ENCODE measurements at places on chromosomes 3 and 15.

DNA sequence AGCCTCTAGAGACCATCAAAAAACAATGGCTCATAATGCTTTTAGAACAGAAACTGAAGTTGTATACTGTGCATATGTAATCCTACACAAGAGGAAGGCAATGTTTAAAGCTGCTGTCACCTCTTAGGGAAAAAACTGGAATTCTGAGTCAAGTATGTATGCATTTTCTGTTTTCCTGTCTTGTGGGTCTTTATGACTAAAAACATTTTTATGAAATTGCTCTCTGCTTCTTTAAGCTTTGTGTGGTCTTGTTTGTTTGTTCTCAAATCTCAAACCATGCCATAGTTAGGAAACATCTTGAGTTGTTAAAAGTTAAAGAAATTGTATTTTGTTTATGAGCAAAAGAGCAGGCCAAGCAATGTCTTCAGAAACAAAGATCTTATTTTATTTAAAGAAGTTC is 80.9 kb upstream of the SOX2 start:
- no peak for DNase-seq

- no peak for DNase-seq
These were observed 511.4 kb upstream of the ZNF385D start for GRCh38 chr3:22262386-22262785.

GRCh38 chr3:192888190-192888589 is 29.5 kb downstream of the MB21D2 start:
- DNase-seq = no peak

- DNase-seq = no peak
These were observed 200.6 kb upstream of the ATP11B start for GRCh38 chr3:182592747-182593146.

- DNase-seq = no peak
These were observed 10.8 kb downstream of the CMTM8 start for GRCh38 chr3:32249184-32249782.

GRCh38 chr3:39211332-39212130 is 19.1 kb upstream of the XIRP1 start:
- DNase-seq = no peak

- no peak for DNase-seq
These were observed 293.1 kb downstream of the POLQ start for GRCh38 chr3:121252676-121253075.

DNA sequence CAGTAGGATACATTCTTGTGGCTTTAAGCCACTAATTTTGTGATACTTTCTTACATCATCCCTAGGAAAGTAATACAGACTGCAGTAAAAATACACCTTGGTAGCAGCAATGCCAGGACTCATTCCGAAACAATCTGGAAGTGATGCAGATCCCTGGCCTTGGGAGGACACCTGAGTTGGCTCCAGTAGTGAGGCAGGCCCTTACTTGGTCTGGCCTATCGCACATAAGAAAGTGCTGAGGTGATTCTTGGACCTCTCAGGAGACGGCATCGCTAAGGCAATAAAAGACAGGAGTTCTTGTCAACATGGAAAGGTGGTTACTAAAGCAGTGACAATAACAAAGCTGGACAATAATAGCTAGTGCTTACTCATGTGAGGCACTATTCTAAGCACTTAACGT is 126.5 kb downstream of the SUCNR1 start:
- DNase-seq = no peak

DNA sequence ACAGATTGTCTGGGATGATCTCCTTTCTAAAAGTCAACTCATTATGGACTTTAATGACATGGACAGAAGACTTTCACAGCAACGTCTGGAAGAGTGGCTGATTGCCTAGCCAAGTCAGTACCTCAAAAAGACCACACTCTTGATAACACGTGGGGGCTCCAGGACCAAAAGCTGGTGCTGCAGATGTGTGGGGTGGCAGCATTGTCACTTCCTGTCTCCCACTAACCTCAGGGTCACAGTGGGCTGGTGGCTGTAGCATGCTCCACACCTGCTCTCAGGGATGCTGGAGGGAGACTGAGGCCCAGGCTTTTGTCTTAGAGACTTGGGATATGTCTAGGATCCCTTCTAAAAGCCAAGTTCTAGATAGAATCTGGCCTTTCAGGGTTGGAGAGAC is 118.1 kb downstream of the APBA2 start:
- no peak for DNase-seq

GRCh38 chr15:100635406-100636071 is 33.1 kb downstream of the ASB7 start:
- no peak for DNase-seq

- no peak for DNase-seq
These were observed 109.6 kb upstream of the FXR1 start for GRCh38 chr3:180802837-180803236.

GRCh38 chr3:108818404-108818803 is 4.2 kb upstream of the TRAT1 start:
- DNase-seq = no peak

DNA sequence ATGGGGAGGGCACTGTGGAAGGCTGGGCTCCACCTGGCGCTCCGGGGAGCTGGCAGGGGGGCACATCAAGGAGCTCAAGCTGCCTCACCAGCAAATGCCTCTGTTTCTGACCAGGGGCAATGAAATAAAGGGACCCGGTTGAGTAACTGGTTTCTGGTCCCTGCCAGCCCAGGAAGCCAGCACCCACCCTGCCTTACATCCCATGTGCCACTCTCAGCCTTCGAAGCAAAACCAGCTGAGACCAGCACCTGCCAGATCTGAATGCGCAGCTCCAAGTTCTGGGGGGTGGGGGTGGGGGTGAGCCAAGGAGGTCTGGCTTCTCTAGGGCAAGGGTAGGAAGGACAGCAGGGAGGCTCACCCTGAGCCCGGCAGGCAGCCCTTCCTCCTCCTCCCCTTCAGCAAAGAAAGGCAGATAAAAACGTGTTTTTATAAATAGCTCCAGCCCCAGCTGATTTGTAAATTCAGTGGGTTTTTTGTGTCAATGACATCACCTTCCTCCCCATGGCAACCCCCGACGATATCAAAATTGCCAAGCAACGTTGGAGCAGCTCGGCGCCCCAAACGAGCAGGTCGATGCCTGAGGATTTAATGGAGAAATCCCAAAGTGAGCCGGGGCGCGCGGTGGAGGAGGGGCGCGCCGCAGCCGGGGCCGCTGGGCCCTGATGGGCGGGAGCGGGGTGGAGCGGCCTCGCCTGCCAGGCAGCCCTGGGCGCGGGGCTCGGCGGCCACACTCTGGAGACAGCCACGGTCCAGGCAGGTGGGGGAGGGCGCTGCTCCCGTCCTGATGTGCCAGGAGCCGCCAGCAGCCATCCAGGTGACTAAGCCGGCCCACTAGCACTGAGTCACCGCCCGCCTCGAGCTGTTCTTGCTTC is at the start of gene PAK6:
TSS of gene PAK6 (plus strand) at position 532 of the 872 bp plus-strand sequence. CDS start 25,723 bp downstream, outside the sequence.
- DNase-seq = peak; percentile 56

GRCh38 chr3:69848113-69848512 is 108.8 kb downstream of the MITF start:
- no peak for DNase-seq

- no peak for DNase-seq
These were observed 48.6 kb upstream of the ATOSA start for GRCh38 chr15:52727815-52728214.

GRCh38 chr3:123847209-123847608 is 36.9 kb downstream of the MYLK start:
- no peak for DNase-seq

GRCh38 chr3:113223475-113224281 is 12.3 kb downstream of the BOC start:
- no peak for DNase-seq

DNA sequence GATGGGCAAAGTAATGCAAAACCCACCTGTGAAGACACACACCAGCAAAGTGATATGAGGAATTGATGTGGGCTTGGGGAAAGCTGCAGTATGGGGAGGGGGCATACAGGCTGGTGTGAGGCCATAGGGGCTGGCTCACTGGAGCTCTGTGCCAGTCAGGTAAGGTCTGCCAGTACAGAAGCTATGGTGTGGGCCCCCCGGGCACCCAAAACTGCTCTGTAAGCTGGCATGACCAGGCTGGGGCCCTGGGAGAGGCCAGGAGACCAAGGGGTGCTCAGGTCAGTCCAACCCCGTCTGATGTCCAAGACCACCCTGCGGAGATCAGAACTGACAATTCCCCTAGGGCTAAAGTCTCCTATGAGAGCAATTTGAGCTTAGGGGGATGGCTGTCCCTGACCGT is 163.1 kb downstream of the KCNMB2 start:
- DNase-seq = no peak

DNA sequence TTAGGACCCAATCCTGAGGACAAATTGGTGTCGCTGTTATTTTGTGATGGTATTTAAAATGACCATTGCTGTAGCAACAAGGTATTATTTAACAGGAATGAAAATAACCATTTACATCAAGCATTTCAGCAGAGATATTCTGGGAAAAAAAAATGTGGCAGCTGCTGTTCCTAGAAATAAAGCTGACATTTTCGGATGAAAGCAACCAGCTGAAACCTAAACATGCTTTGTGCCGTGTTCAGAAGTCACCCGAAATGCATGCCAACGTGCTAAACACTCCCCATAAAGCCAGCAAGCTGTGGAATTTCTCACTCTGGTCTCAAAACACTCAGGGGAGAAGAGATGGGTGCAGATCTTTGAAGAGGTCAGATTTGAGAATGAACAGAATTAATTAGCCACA is 31.5 kb upstream of the TAFA4 start:
- no peak for DNase-seq

- DNase-seq = no peak
These were observed 369.8 kb downstream of the DIPK2A start for GRCh38 chr3:144341471-144341870.

DNA sequence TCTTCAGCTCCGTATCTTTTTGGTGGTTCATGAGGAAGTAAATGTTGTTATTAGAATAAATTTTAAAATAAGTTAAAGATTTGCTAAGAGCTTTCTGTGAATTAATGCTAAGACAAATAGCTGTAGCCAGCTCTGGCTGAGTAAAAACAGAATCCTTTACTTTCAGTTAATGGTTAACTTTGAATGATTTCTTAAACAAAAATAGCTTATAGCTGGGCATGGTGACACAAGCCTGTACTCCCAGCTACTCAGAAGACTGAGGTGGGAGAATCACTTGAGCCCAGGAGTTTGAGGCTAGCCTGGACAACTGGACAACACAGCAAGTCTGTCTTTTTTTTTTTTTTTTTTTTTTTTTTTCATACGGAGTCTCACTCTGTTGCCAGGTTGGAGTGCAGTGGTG is 25.0 kb downstream of the TCAIM start:
- no peak for DNase-seq

- DNase-seq = no peak
These were observed 104.8 kb upstream of the CCDC54 start for GRCh38 chr3:107272471-107272870.

- no peak for DNase-seq
These were observed 591.9 kb upstream of the NECTIN3 start for GRCh38 chr3:110479731-110480130.

- no peak for DNase-seq
These were observed 196.7 kb upstream of the P2RY1 start for GRCh38 chr3:152638214-152638613.

DNA sequence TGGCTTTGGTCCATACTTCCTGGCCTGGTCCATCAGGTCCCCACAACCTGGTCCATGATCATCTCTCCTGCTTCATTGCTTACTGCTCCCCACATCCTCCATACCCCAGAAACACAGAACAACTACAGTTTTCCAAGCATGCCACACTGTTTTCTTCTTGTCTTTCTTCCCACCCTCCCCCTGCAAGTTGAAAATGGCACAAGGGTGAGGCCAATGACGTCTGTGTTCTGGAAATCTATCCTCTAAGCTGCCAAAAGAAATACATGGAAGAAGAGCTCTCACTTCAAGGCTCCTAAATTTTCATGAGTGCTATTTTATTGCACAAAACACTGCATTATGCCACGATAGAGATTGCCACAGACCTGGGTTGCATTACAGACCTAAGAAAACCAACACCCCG is 404.4 kb downstream of the VPS13C start:
- no peak for DNase-seq

GRCh38 chr15:35466476-35466875 is 79.5 kb downstream of the DPH6 start:
- no peak for DNase-seq

GRCh38 chr3:158508481-158508880 is 62.5 kb upstream of the MLF1 start:
- DNase-seq = no peak

GRCh38 chr3:100740207-100740606 is 30.9 kb downstream of the TFG start:
- DNase-seq = no peak

- DNase-seq = no peak
These were observed 42.9 kb downstream of the SIDT1 start for GRCh38 chr3:113575206-113575605.

Measured in NCI-H2171 (cell line).